ENCODE measurements at places on chromosomes 16 and 17.

- DNase-seq = no peak
These were observed 3.2 kb downstream of the KRTAP9-9 start for GRCh38 chr17:41258406-41258805.

DNA sequence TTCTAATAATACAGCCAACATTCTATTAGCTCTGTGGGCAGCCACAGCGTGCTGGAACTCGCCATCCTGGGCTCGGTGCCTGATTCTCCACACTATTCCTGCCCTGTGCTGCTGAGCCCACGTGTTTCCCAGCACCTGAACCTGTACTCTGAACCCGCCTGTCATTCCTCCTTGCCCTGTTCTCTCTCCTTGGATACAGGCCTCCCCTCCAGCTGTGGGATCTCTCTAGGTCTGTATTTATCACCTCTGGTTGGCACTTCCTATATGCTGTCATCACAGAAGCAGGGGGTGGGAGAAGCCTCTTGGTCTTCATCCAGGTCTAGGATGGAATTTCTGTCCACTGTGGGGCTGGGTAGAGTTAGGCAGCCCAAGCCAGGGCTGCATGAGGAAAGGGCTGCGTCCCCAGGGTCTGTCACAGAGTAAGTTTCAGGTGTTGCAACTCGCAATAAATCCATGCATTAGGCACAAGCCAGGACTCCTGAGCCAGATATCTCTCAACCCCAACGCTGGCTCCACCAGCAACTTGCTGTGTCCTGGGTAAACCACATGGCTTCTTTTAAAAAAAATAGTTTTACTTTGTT lies 56.0 kb downstream of the ABAT start:
- no peak for DNase-seq

GRCh38 chr16:69350536-69351133 lies 951 bp downstream of the TMED6 start:
- no peak for DNase-seq

GRCh38 chr17:6297960-6298359 lies 137.0 kb downstream of the AIPL1 start:
- no peak for DNase-seq

DNA sequence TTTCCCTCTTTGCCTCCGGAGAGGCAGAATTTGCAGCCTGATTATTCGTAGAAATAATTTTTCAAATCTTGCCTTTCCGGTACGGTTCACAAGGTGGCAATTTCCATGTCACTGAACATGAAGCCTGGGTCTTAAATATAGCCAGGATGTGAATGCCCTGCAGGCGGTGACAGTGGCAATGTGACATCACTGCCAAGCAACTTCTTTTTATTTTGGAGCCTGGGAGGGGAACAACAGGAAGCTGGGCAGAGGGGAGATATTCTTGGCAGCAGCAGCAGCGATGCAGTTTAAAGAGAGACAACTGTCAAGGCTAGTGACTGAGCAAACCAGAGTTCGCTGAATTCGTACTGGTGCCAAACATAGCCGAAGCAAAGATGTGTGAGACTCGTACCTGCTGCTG lies 171.1 kb downstream of the SNX29 start:
- DNase-seq = no peak

DNA sequence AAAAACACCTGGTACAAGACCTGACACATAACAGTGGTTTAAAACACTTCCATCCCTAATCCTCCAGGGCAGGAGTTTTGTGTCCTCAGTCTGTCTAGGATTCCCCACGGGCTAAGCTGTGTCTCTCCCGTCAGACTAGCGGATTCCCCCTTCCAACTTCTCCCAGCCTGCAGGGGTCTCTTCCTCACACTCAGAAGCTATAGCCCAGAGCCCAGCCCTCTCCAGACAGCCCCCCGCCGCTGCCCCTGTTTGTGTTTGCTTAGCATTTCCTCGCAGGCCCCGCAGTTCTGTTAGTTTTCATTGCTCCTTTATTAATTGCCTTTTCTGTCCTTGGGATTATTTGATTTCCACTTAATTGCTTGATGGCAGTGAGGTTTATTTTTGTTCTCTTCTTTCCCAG lies 91.2 kb downstream of the TMEM132E start:
- DNase-seq = no peak

GRCh38 chr17:680529-680928 lies 34.1 kb downstream of the VPS53 start:
- no peak for DNase-seq

DNA sequence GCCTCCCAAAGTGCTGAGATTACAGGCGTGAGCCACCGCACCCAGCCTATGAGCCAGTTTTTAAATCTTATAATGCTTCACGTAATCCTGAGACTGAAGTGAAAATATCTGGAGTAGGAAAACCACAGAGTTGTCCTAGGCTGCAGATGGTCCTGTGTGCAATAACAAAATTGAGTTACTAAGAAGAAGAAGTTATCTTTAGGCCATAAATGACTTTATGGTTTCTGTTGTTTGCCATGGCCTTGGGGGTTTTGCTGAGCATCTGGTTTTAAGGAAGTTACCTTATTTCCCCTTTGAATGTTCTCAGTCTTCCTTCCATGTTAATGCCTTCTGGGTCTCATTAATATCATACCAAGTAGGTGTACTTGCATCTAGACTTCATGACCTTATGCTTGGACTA lies 16.5 kb downstream of the NMT1 start:
- DNase-seq = no peak

- peak; percentile 27 for DNase-seq
These were observed 34.8 kb downstream of the COTL1 start for GRCh38 chr16:84582958-84583516.

- DNase-seq = no peak
These were observed 1.8 kb downstream of the FAHD1 start for GRCh38 chr16:1828645-1829410.

DNA sequence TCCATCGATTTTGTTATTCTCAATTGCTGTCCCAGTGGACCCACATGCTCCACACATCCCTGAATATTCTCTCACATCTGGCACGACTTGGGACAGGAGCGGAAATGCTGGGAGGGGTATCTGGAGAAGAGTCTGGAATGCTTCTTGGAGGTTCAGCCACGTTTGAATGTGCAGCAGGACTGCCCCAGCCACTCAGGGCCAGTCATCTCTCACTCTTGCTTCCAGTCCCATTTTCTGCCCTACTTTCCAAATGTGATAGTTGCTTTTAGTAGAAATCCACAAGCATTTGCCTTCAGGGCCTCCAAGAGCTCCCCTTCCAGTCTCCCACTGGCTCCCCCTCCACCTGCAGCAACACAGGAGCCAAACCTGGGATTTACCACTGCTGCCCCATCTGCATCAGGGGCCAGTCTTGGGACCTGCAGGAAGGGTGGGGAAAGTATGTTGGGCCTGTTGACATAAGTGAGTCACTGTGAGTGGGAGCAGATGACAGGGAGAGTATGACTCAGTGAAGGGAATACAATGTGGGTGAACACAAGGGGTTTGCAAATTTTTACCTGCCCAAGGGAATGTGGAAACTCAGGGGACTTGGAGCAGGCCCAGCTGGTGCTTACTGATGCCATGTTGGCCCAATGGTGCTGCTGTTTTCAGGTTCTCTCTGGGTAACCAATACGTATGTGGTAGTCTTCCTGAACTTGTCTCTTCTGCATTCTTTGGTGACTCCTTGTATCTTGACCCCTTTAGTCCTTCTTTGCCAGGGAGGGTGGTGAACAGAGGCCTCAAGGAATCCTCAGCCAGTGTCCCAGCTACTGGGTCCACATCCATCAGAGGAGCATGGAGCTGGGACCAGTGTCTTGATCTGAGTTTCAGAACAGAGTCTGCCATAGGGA lies 78.8 kb upstream of the CRHR1 start:
- DNase-seq = peak; percentile 49

- no peak for DNase-seq
These were observed 57.0 kb downstream of the FOXL1 start for GRCh38 chr16:86635176-86635876.

DNA sequence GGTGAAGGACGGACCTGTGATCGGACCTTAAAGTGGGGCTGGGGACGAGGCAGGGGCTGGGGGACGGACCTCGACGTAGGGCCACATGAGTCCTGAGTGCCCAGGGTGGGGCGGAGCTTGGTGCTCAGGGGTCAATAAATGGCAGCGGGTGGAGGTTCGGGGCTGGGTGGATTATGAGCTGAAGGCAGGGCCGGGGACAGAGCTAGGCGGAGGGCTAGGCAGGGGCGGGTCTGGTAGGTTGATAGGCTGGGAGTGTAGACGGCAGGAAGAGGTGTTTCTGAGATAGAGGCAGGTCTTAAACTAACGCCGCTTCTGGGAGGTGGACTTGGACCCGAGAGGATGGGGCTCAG lies 733 bp downstream of the CHRNB1 start:
- DNase-seq = no peak

- no peak for DNase-seq
These were observed 2.1 kb downstream of the RFNG start for GRCh38 chr17:82049521-82049971.

DNA sequence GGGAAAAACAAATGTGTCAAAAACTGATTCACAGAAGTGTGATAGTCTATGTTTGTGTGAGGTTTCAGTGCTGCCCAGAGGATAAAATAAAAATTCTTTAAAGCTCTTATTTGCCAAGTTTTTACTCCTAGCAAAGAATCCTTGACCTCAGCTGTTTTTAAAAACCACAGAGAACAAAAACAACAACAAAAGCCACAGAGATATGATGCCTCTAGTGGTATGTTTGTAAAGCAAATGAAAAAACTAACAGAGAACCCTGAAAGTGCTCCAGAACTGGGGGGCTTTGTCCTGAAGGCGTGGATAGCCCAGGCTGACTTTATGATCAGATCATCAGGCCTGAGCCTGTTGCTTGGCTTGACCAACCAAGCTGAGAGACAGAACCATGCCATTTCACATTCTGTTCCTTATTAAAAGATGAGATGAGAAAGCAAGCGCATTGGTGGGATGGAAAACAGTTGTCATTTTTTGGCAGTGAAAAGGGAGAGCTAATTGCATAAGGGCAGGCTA lies 411.0 kb downstream of the CPPED1 start:
- no peak for DNase-seq

- DNase-seq = no peak
These were observed 322.1 kb downstream of the MAP2K4 start for GRCh38 chr17:12342609-12343435.

DNA sequence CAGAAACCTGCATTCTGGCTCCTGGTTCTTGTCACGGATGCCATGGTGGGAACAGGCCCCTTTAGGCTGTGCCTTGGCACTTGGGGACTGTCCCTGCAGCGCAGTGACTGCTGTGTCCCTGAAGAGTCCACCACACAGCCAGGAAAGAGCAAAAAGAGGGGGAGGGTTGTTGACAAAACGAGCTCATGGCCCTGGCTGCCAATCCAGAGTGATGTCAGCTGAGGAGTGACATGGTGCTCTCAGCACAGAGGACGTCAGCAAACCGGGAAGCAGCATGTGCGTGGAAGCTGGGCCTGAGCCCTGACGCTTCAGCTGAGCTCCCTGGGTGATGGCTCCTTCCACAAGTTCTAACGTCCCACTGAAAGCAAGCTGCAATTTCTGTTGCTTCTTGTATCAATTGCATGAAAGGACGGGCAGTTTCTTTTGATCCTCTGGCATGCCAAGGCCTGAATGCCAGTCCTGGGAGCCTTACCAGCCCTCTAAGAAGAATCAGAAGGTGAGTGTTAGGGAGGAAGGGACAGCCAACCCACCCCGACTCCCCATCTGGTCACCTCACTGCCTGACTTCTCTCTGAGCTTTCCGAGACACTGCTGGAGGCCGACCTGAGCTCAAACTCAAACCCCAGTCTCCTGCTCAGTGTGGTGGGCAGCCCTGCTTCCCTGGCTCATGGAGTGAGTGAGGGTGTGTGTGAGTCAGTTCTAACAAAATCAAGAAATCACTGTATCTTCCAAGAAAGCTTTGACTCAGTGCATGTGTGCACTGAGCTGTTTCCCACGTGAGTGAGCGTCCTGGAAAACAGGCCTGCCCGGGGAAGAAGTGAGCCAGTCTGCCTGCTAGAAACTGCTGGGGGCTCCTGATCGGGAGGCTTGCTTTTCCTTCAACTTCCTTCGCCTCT lies 14.7 kb upstream of the WNT3 start:
- DNase-seq = peak; percentile 29

DNA sequence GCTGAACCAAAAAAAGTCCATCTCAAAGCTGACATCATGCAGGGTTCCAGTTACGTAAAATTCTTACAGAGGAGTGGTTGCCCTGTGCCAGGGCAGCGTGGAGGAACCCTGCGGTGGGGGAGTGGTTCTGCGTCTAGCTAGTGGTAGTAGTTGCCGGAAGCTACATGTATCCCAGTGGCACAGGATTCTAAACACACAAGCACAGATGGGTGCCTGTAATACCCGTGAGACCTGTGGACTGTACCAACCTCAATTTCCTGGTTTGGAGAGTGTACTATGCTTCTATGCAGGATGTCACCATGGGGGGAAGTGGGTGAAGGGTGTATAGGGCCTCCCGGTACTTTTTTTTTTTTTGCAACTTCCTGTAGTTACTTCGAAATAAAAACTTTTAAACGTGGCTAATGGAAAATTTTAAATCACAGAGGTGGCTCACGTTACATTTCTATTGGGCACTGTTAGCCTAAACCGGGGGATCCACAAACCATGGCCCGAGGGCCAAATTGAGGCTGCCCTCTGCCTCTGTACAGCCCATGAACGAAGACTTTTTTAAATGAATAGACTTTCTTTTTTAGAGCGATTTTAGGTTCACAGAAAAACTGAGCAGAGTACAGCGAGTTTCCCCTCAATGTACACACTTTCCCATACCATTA lies 38.5 kb downstream of the TBC1D16 start:
- DNase-seq = no peak

GRCh38 chr16:49833085-49833484 lies 22.8 kb downstream of the ZNF423 start:
- DNase-seq = no peak

GRCh38 chr17:70329721-70330120 lies 160.4 kb downstream of the KCNJ2 start:
- no peak for DNase-seq

DNA sequence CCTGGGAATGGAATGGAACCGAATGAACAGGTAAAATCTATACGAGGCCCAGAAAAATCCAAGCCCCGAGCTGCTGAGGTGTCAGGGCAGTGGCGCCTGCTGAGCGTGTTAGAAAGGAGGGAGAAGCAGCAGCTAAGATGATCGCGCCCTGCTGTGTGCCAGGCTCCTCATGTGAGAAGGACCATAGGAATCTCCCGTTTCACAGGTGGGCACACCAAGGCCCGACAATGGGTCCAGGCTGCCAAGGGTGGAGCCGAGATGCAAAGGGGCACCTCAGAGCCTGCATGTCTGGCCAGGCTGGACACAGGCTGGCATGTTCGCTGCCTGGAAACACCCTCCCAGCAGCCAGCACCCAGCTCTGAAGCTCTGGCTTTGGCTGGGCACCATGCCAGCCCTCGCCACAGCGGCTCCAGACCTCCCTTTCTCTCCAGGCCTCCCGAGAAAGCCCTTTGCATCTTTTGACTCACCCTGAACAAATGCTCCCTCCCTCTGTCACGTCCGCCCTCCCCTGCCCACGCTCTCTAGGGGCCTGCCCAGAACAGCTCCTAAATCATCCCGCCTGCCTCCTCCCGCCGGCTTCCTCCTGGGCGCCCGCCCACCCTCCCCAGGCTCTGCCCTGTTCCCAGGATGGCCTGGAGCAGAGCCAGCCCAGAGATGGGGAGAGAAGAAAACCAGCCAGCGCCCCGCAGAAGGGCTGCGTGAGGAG lies 217.8 kb upstream of the GSE1 start:
- peak; percentile 96 for DNase-seq

GRCh38 chr17:82952019-82952418 lies 112.2 kb upstream of the ZNF750 start:
- DNase-seq = no peak

GRCh38 chr17:43860077-43860725 lies 13.2 kb downstream of the CD300LG start:
- DNase-seq = no peak
